ENCODE measurements at places on chromosomes 3 and 15.

DNA sequence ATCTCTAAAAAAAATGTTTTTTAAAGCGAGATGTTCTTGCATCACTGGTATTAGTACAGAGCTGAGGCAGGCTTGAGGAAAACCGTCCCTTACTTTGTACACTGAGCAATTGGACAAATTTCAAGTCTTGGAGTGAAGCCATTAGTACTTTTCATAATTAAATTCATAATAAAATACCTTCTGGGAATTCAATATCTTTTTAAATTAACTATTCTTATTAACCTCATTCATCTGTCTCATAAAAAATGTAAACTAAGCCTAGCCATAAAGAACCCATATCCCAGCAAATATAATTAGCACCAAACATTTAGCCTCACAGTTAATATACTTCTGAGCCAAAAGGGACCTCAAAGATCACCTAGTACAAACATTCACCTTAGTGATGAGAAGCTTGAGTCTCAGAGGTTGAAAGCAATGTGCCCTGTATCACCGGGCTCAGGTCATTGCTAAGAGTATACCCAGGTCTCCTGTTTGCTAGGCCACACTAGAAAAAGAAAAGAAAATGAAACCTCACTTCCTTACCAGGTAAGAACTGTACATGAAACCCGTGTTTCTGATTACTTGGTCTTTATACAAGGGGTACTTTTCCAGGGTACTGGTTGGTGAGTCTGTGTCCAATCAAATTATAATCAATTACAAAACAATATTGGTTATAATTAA is 192.5 kb downstream of the ADAMTS9 start:
- no peak for DNase-seq

GRCh38 chr3:79685108-79685507 is 82.7 kb downstream of the ROBO1 start:
- DNase-seq = no peak

GRCh38 chr3:112303764-112304325 is 9.8 kb upstream of the SLC9C1 start:
- DNase-seq = peak; percentile 38

DNA sequence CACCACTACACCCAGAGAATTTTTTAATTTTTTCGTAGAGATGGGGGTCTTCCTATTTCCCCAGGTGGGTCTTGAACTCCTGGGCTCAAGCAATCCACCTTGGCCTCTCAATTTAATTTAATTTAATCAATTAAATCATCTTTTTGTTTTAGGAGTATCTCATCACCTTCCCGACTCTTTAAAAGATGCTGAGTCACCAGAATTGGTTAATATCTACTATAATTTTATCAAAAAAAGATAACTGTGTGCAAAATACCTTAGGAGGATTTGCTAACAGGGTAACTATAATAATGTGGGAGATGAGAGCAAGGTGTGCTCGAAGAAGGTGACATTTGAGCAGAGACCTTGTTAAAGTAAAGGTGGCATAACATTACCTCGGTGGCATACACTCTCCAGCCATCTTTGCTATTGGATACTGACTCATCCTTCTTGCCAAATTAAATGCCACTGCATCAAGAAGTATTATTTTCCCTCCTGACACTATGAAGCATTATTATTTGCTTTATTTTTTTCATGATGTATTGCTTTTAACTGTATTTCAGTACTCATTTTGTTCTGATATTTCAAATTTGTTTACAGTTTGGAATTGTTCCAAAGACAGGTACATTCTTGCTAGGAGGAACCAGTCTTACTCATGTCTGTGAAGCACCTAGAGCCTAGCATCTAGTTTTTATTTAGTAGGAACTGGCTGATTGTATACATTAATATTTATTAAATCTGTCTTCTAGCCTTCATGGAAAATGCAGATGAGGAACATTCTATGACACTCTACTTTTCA is 200.7 kb downstream of the MBNL1 start:
- DNase-seq = no peak

DNA sequence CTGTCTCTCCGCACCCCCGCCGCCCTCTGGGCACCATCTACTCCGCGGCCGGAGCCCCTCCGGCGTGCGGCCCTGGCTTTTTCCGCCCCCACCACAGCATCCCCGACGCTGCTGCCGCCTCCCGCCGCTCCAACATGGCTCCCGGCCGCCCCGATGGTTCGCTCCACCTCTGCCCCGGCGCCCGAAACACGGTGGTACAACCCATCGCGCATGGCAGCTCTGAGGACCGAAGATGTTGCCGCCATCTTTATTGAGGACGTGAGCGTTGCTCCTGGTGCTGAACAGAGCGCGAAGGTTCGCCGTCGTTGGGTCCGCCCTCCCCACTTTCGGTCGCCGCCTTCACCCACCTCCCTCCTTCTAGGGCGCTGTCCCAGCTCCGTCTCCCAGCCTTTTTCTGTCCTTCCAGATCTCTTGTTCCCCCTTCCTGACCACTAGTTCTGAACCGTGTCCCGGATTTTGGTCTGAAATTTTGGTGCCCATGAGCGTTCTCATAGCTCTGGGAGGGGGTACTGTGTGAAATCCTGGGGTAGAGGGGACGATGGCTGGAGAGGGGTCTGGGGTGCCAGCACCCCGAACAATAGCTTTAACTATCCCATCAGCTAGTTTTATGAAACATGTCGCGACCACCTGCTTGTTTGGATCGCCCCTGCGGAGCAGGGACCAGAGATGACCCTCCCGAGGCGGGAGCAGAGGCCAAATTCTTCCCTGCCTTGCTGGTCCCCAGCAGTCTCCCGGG is at the start of gene CELSR3:
Gene CELSR3 (minus strand): TSS at position 134 of the 736 bp plus-strand sequence. CDS start 252 bp downstream, outside the sequence.
- DNase-seq = peak; percentile 66

GRCh38 chr3:53464424-53464823 is 30.0 kb upstream of the CACNA1D start:
- no peak for DNase-seq

- DNase-seq = no peak
These were observed 7.6 kb downstream of the MINDY4B start for GRCh38 chr3:150897592-150897991.

DNA sequence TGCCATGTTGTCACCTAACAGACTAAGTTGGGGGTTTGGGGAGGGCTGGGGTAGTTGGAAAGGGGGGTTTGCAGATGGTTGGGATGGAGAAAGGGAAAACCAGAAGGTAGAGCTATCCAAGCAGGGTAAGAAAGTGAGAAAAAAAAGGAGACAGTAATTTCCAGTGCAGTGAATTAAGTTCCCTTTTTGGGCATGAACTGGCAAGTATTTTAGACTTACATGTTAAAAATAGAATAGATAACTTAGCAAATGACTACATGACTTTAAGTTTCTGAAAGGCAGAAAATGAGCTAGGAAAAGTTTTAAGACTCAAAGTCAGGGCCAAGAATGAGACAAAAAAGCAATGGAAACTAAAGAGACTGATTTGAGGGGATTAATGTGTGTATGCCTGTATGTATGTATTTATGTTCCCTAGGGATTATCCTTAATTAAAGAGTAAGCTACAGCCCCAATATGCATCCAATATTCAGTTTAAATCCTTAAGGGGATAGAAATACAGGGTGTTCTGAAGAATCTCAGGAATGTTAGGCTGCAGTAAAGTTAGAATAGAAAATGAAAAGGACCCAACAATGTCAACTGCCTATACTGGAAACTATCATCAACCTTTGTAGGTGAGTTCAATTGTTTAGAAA is 285.2 kb upstream of the MME start:
- peak; percentile 66 for DNase-seq

DNA sequence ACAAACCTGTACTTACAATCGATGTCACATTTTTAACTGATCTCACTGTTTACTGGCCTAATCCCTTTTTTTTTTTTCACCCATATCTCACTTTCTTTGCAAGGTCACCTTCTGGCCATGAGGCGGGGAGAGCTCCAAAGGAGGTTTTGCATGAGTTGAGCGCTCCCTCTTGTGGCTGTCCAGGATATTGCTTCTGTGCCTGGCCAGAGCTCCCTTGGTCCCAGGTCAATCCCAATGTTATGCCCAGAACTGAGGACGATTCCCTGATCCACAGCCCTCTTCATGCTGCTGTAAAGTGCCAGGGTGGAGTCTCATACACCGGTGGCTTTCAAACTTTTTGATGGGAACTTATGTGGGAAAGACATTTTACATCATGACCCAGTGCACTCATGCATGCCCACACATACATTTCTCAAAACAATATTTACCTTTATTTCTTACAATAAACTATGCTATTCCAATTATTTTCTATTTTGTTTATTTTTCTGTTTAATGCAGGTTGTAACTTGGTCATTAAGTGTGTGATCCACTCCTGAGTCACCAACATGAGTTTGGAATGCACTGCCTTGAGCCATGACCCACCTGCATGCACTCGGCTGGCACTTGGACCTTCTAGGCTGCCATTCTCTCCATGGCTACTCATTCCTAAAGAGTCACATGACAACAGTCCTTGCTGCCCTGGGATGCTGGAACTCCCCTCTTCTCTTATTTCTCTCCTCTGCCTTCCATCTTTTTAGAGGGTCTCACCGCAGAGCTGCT is 9.6 kb upstream of the SST start:
- peak; percentile 76 for DNase-seq

- DNase-seq = no peak
These were observed 21.9 kb upstream of the FBXL22 start for GRCh38 chr15:63575312-63575711.

GRCh38 chr15:38878926-38879325 is 314.3 kb upstream of the RASGRP1 start:
- no peak for DNase-seq

All from HAP-1 (cell line).